GM12892 (cell line): ENCODE measurements at places on chromosomes 13 and 19.

DNA sequence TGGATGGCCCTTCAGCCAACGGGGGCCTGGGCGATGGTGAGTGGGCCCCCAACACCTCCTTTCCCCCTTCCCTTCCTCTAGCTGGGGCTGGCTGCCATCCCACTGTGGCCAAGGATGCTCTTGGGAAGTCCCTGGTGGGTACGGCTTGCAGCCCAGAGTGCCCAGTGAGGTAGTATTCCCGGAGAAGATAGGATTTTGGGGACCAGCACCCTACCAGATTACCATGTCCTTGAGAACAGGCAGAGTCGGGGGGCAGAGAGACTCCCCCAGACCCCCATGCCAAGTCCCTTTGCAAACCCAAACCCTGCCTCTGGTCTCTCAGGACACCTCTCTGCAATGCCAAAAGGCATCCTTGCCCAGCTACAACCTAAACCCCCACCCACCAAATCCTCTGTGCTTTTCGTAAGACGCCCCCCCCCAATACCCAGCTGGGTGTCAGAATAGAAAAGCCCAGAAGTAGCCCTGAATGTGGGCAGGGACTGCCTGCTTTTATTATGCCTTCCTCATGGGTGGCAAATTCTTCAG is 1.7 kb downstream of the HIF3A start:
- DNase-seq: no peak

- peak; percentile 66 for DNase-seq
These were observed 8.2 kb downstream of the CAPN12 start for GRCh38 chr19:38736036-38736412.

DNA sequence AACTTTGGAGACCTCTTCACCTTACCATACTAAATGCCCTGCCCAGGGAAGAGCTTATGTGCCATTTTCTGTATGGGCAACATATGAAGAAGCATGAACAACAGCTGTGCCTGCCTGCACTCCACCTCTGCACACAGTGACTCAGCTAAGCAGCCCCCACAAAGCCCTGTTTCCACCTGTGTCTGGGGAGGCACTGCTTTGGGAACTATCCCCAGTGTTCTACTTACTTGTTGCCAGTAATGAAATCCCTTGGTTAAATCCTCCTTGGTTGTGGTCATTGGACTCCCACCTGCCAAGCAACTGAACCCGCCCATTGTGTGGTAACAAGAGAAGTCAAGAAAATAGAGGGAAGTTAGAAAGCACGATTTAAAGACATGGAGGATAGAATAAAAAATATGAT is 84.6 kb downstream of the NALCN start:
- DNase-seq: no peak

DNA sequence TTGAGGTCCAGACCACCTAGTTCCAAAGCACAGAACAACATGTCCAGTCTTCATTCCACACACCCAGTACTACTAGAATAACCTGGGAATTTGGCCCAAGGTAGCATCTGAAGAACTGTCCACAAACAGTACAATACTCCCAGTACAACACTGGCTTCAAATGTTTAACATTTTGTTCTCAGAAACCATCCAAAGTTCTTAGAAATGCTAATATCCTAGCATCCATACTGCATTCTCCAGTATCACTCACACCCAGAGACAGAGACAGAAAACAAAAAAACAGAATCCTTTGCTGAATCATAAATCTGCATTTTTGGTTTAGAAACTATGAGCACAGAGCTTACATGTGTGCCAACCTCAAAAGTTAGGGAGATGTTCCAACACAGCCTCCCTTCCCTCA is 490.8 kb downstream of the FOXO1 start:
- DNase-seq: no peak

DNA sequence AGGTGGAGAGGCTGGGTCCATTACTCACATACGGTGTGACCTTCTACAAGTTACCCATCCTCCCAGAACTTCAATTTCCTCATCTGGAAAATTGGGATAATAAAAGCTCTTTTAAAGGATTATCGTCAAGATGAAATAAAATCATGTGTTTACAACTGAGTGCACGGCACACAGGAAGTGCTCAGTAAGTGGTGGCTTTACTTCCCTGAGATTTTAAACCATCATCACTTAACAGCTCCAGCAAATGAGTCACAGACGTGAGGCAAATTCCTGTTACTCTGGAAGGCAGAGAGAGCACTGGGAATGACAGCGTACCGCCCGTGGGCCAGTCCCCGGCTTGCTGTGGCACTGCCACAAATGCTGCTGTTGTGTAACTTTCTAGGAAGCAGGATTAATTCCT is 64.1 kb downstream of the MRPL57 start:
- DNase-seq: no peak
